Glomerular endothelial cell (primary cell): ENCODE measurements at places on chromosomes 2 and 18. TPM values are rescaled to one million over a fixed set of nuclear protein-coding genes. Genes with fewer than 3 reads are reported as not detected.

The EVX2 gene
- total RNA-seq = not detected in 2 replicates

GRCh38 chr18:25237571-25238267, 114.2 kb downstream of the ZNF521 start:
- no peak for DNase-seq

- DNase-seq = no peak
These were observed 686.0 kb downstream of the NRXN1 start for GRCh38 chr2:50345701-50346591.

The KCNG2 gene
- not detected in 2 replicates for total RNA-seq

DNA sequence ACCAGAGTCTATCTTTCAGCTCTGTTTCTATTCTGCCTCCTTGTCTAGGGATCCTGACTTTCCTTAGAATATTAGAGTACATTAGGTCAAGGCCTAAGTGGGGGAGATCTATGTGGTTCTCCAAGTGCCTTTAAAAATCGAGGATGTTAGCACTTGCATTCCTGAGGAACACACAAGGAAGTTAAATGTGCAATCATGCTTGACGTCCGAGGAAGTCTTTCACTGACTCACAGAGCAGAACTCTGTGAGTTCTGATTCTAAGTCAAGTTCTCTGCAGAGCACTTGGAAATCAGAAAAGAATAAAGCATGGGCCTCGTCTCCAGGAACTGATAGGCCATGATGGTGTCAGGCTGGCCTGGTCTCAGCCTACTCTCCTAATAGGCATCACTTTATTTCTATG, 17.2 kb downstream of the FHOD3 start:
- DNase-seq = no peak

GRCh38 chr2:173673640-173674039, 291.5 kb downstream of the SP3 start:
- no peak for DNase-seq

DNA sequence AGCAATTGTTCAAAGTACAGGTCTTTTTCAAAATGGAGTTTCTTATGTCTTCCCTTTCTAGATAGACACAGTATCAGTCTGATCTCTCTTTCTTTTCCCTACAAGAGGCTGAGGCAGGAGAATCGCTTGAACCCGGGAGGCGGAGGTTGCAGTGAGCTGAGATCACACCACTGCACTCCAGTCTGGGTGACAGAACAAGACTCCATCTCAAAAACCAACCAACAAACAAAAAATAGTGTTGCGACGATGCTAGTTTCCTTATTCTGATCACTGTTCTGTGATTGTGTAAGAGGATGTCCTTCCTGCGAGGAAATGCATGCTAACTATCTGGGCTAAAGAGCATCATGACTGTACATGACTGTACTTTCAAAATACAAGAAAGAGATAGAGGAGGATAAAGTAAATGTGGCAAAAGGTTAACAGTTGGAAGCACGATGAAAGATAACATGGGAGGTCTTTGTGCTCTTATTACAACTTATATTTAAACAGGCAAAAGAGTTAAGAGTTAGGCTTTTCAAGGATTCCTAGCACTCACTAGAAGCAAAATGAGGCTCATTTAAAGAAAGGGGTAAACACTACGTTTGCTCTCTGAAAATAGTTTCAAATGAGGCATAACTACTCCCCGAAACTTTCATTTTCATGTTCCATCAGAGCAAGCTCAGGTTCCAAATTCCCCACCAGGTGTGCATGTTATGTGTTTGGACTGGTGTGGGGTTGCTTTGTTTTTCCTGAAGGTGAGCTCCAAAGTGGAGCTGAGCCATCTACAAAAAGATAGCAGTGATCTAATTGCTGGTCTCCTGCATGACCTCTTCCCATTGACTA, 23.8 kb downstream of the SOWAHC start:
- no peak for DNase-seq

- peak; percentile 44 for DNase-seq
These were observed 664 bp upstream of the IMPA2 start for GRCh38 chr18:11980494-11981191.

GRCh38 chr2:116517936-116518335, 1296.6 kb upstream of the DDX18 start:
- no peak for DNase-seq

DNA sequence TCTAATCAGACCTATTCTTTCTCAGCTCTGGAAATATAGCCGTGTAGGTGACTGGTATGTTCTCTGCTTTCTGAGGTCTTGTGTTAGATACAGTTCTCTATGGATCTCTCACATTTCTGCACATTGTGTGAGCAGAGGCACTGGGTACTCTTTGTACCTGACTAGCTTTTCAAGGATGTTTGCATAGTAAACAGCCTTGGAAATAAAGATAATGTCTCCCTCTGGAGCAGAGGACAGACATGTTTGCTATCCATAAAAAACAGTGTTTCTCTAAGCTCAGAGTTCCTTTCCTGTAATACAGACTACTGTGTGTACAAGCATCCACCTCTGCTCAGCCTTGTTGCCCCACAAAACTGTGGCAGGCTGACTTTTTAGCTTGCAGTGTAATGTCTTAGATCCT, 279.2 kb downstream of the CTNNA2 start:
- no peak for DNase-seq

DNA sequence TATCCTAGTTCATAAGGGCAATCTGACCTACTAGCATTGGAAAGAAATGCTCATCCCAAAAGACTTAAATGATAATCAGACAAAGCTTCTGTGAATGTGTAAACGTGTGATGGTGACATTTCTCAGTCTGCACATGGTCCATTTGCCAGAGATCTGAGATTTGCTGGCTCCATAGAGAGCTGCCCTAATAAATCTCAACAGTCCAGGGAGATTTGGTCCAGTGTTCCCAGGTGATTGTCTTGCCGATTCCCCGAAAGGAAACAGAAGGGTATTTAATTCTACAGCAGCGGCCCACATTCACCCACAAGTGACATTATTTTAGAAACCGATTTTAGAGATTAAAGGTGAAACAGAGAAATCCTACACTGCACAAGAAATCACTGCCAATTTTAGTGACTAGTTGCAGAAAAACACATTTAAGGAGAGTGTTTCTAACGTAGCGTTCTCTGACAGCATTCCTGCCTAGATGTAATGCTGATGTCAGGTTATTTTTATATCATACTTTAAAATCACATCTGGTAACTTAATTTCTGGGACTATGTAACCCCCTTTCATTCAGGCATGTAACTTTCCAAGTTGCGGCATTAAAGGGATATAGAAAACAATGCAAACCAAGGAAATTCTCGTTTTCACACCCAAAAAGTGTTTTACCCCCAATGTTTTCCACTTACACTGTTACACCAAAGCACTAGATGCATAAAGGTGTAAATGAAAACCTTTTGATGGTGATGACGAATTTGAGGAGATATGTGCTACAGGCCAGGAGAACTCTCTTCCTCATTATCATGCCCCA, 231.9 kb upstream of the FN1 start:
- no peak for DNase-seq

GRCh38 chr2:224401641-224402342, at the start of gene FAM124B:
FAM124B (minus strand) TSS chr2:224402107; CDS start chr2:224401768, 339 bp downstream.
- DNase-seq = peak; percentile 100
